ENCODE measurements at places on chromosomes 3 and 15. TPM values are rescaled to one million over a fixed set of nuclear protein-coding genes. Genes with fewer than 3 reads are reported as not detected.
A peak's percentile ranks its signal among the peaks of the same experiment; 100 is the strongest.

- peak overlapping the region; percentile 75 for H3K4me3 ChIP-seq
- peaks cover 8% of the 10 kb centered on the region for H3K4me1 ChIP-seq
- no peak overlapping the region for H3K27ac ChIP-seq
- peak; percentile 67 for DNase-seq
- no peaks in the 10 kb centered on the region for H3K27me3 ChIP-seq
- H3K36me3 ChIP-seq, result peaks cover 20% of the 10 kb centered on the region
Observed at GRCh38 chr15:69414701-69415167, 585 bp downstream of the KIF23 start.

DNA sequence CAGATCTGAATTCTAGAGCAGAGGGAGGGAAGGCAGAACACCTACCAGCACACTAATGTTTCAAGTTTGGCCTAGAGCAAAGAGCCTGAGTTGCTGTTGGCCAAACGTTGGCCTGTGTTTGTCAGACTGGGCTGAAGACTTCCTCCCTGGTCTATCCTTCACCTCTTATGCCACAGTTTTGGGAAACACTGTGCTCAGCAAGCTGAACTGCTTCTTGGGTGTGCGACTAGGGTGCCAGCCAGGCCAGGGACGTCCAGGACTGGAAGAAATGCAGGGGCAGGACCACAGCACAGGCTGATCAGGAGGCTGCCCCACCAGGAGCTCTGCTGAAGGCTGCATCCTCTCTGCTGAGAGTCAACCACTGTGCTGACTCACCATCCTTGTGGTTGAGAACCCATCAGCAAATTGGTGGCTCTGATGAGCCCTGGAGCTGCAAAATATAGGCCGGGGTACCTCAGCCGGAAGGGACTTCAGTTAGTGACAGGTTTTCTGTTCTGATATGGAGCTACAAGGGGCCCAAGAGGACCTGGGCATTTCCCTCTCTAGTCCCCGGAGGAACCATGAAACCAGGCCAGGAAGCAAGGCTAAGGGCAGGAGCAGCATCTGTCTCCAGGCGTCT lies 131.6 kb upstream of the RASGRP1 start:
- no peaks in the 10 kb centered on the region for H3K27me3 ChIP-seq
- no peaks in the 10 kb centered on the region for H3K36me3 ChIP-seq
- DNase-seq, result no peak
- no peak overlapping the region for H3K27ac ChIP-seq
- no peaks in the 10 kb centered on the region for H3K4me1 ChIP-seq

GRCh38 chr15:75891895-75892294 lies 11.8 kb upstream of the FBXO22 start:
- no peaks in the 10 kb centered on the region for H3K4me1 ChIP-seq
- H3K4me3 ChIP-seq, result no peak overlapping the region
- no peaks in the 10 kb centered on the region for H3K36me3 ChIP-seq
- H3K27me3 ChIP-seq, result no peaks in the 10 kb centered on the region
- DNase-seq, result no peak
- H3K27ac ChIP-seq, result no peak overlapping the region

- no peaks in the 10 kb centered on the region for H3K27me3 ChIP-seq
- H3K27ac ChIP-seq, result no peak overlapping the region
- no peaks in the 10 kb centered on the region for H3K4me1 ChIP-seq
- no peak for DNase-seq
- no peak overlapping the region for H3K4me3 ChIP-seq
- no peaks in the 10 kb centered on the region for H3K36me3 ChIP-seq
Observed at GRCh38 chr3:8854656-8855055, 85.2 kb upstream of the OXTR start.

DNA sequence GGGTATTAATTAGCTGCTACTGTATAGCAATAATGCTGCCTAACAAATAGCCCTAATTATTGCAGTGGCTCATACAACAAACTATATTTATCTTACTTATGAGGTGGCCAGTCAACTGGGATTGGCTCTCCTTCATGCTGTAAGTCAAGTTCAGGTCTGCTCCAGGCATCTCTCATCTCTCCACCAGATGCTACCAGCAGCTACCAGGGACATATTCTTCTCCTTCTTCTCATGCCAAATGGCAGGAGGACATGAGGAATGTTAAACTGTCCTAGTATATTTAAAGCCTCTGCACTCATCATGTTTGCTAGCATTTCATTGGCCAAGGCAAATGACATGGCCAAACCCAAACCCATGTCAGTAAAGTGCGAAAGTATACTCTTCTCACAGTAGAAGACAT lies 17.3 kb downstream of the SV2B start:
- H3K27ac ChIP-seq, result no peak overlapping the region
- no peak overlapping the region for H3K4me3 ChIP-seq
- no peaks in the 10 kb centered on the region for H3K27me3 ChIP-seq
- no peak for DNase-seq

GRCh38 chr15:100727291-100727851 lies 125.0 kb downstream of the ASB7 start:
- H3K4me3 ChIP-seq, result no peak overlapping the region
- H3K36me3 ChIP-seq, result no peaks in the 10 kb centered on the region
- no peak for DNase-seq
- no peaks in the 10 kb centered on the region for H3K27me3 ChIP-seq

DNA sequence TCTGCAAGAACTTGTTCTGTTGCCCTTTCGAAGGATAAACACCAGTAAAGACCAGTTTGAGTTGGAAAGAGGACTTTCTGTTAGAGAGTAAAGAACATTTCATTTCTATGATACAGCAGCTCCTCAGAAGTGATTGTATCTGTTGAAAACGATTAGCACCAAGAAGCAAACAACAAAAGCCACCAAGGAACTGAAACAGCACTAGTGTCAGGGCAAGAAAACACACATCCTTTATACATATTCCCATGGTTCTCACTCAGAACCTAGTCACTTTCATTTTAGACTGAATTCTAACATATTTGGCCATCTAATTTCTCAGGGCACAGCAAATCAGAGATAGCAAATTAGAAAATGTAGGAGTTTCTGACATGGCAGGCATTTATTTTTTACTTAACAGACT lies 116.1 kb downstream of the ATP1B3 start:
- no peak for DNase-seq
- no peaks in the 10 kb centered on the region for H3K4me1 ChIP-seq
- no peak overlapping the region for H3K27ac ChIP-seq

DNA sequence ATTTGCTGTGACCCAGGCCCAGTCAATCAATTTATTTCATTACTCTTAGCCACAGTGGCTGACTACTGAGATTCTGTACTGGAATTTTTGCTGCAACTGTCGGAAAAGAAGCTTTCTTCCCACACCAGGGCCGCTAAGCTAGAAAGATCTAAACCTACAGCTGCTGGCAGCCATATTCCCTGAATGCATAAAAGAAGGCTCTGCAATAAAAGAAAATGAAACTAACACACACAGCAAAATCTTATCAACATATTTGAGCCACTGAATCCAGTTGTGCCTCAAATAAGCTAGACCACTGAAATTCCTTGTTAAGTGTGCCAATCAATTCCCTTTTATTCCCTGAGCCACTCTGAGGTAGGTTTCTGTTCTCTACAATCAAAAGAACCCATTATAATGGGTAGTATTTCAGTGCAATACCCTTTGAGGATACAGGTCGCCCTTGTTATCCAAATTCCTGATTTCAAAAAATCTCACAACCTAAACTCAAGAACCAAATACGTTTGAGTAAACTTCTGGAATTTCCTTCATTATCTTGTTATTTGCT lies 60.3 kb downstream of the MYO9A start:
- no peaks in the 10 kb centered on the region for H3K27me3 ChIP-seq
- no peak overlapping the region for H3K4me3 ChIP-seq
- peak; percentile 9 for DNase-seq
- peaks cover 26% of the 10 kb centered on the region for H3K4me1 ChIP-seq
- H3K27ac ChIP-seq, result peak overlapping the region; percentile 38
- H3K36me3 ChIP-seq, result no peaks in the 10 kb centered on the region

GRCh38 chr3:183536238-183536880 lies 19.1 kb downstream of the KLHL6 start:
- no peak for DNase-seq
- H3K27me3 ChIP-seq, result no peaks in the 10 kb centered on the region
- no peaks in the 10 kb centered on the region for H3K36me3 ChIP-seq
- no peak overlapping the region for H3K4me3 ChIP-seq
- peaks cover 27% of the 10 kb centered on the region for H3K4me1 ChIP-seq

DNA sequence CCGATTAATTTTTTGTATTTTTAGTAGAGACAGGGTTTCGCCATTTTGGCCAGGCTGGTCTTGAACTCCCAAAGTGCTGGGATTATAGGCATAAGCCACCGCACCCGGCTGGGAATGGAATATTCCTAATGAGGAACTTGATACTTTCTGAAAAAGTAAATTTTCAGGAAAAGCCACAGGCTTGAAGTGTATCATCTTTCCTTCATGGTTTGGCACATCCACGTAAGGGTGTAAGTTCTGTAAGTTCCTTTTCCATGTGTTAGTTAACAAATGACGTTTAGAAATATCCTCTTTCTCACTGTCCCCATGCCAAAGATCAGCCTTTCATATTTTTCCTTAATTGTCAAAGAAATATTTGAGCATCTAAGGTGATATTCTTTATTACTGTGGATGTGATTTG lies 24.9 kb downstream of the TMEM45A start:
- DNase-seq, result no peak
- no peaks in the 10 kb centered on the region for H3K27me3 ChIP-seq

DNA sequence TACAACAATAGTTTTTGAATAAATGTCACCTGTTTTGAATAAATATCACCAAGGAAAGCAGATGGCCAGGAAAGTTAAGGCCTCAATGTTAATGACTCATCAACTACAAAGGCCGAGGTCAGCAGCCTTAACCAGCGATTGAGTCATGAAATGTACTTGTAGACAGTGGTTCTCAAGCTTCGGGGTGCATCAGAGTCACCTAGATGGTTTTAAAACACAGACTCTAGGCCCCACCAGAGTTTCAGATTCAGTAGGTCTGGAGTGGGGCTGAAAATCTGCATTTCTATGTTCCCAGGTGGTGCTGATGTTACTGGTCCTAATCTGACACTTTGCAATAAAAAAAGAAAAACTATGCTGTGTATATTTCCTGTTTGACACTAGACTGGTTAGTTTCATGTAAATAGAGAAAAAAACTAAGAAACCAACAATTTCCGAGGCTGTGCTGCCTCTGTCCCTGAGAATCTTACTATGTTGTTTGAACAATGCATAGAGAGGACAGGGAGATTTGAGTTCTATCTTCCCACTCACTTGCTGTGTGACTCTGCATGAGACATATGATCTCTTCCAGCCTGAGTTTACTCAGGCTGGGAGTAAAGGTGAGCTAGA lies 9.8 kb downstream of the RAB27A start:
- no peaks in the 10 kb centered on the region for H3K27me3 ChIP-seq
- H3K4me3 ChIP-seq, result no peak overlapping the region

- peak overlapping the region; percentile 57 for H3K27ac ChIP-seq
- H3K27me3 ChIP-seq, result no peaks in the 10 kb centered on the region
- DNase-seq, result no peak
- H3K4me3 ChIP-seq, result no peak overlapping the region
- H3K36me3 ChIP-seq, result peaks cover 3% of the 10 kb centered on the region
Observed at GRCh38 chr3:81823882-81824395, 62.5 kb upstream of the GBE1 start.

The SPRED1 gene
- total RNA-seq, result 32.3 TPM

The MOBP gene
- not detected for total RNA-seq

The CYP1A2 gene
- not detected for total RNA-seq

The ARRDC4 gene
- 19.9 TPM for total RNA-seq

The NR2F2 gene
- total RNA-seq, result 24.6 TPM
